ENCODE measurements at places on chromosomes 2 and 18.

DNA sequence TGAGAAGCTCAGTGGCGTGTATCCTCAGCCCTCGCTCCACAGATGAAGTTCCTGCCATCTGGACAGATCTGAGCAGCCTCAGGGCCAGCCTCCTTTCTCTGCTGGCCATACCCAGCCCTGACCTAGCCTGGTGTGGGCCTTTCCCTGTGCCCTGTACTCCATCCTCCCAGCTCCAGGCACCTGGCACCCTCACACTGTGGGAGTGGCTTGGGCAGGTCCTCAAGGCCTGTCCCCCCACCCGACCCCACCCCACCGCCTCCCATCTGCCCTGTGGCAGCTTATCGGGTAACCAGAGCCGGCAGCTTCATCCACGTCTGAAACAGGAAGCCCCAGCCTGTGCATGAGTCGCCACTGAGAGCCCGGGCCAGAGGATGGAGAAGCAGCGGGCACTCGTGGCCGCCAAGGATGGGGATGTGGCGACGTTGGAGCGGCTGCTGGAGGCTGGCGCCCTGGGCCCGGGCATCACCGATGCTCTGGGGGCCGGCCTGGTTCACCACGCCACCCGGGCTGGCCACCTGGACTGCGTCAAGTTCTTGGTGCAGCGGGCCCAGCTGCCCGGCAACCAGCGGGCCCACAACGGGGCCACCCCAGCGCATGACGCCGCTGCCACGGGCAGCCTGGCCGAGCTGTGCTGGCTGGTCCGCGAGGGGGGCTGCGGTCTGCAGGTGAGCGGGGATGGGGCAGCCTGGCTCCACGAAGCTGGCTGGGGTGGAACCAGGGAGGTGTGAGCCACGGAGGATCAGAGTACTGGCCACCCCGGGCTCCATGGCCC, at the start of gene ESPNL:
TSS of gene ESPNL (plus strand) at position 292 of the 772 bp plus-strand sequence. CDS start at position 372, 80 bp downstream.
- no peak for DNase-seq

GRCh38 chr2:118846442-118846952, 951 bp downstream of the EN1 start:
- no peak for DNase-seq

DNA sequence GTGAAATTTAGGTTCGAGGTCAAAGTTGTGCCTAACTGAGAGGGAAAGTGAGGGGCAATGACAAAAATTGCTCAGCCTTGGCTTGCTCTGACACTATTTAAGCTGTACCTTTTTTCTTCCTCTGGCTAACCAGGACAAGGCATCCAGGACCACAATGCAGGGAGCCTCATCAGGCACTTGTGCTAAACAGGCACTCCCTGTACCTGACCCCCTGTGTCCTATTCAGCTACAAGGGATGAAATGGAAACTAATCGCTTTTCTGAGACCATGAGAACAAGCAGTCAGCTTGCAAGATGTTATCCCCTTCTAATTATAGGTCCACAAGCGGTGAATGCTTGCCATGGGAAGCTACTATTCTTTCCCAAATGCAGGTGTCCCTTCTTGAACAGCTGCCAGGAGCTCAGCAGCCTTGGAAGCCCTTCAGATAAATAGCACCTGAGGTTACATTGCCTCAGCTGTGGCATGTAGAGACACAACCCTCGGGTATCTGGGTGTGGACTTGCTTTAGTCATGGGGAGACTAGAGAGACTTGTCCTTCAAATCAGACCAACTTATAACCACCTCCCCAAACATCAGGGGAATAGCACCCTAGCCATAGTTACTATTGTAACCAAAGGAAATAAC, 19.1 kb upstream of the ITGA6 start:
- no peak for DNase-seq

- no peak for DNase-seq
These were observed 6.0 kb downstream of the CAVIN2 start for GRCh38 chr2:191840921-191841320.

GRCh38 chr2:56410140-56410539, 226.3 kb downstream of the CCDC85A start:
- DNase-seq: no peak

DNA sequence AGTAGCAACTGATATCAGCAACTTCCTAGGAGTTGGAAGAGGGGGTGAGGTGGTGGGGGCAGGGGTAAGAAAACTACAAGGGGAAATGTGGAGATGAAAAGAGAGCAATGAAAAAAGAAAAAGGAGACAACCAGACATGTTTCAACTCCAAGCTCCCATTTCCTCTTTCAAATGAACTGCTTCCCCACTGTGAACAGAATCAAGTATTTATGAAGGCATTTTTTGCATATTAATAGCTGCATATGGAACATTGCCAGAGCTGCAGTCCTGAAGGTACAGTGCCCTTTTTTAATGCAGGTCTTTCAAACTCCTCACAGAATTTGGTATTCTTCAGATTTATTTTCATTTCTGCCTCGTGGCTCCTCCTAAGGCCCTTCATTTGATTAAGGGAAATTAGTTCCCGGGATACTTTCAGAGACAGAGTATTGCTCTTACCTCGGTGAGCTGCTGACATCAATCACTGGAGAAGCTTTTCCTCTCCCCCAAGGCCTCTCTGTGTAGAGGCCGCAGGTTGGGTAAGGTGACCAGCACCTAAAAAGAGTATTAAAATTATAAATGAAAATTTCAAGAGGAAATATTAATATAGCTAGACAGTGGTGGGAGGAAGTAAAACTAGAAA, 68.4 kb downstream of the KIAA2012 start:
- DNase-seq: no peak

DNA sequence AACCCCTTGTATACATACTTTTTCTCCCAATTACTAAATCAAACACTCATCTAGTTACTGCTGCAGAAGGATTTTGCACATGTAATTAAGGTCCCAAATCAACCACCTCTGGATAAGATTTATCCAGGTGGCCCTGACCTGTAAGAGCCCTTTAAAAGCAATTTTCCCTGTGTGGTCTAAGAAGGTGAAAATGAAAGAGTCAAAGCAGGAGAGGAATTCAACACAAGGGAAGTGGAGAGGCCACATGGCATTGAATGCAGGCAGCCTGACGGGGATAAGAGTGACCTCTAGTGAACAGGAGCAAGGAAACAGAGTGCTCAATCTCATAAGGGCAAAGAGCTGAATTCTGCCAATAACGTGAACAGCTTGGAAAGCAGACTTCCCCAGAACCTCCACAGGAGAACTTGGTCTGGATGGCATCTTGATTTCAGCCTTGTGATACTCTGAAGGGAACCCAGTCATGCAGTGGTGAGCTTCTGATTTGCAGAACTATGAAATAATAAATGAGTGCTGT, 27.2 kb downstream of the PPP3R1 start:
- DNase-seq: peak; percentile 26

GRCh38 chr18:40852406-40852805, 1102.6 kb upstream of the PIK3C3 start:
- no peak for DNase-seq

- no peak for DNase-seq
These were observed 376.6 kb downstream of the HRH4 start for GRCh38 chr18:24837066-24837465.

GRCh38 chr2:181058378-181059269, 78.2 kb downstream of the UBE2E3 start:
- DNase-seq: peak; percentile 12

GRCh38 chr2:236656721-236657120, 87.1 kb downstream of the ACKR3 start:
- DNase-seq: no peak

DNA sequence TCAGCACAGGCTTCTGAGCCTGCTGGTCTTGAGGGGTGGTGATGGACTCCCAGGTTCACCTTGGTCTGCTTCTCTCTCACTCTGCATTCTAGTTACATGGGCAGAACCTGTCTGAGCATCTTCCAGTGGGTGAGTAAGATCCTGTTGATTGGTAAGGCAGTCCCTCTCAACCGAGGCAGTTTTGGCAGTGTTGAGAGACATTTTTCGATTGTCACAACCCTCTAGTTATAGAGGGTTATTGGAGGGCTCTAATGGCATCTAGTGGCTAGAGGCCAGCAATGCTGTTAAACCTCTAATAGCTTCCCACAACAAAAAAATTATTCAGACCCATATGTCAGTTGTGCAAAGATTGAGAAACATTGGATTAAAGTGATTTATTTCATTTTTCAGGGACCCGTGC, 9.3 kb upstream of the MGAT5 start:
- DNase-seq: no peak

DNA sequence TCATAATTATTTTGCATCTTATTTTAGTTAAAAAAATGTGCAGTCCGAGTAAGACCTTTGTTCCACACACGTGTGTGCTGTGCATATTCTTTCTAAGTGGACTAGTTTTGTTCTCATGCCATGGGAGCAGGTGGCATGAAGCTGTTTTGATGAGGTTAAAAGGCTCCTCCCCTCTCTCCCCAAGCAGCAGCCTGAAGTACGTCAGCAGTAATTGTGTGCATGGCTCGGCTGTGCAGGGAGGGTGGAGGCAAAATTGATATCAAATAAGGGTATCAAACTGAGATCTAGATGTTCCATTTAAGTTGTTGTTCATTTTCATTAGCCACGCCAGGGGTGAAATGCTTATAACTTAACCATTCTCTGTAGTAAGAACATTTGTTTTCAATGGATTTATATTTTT, at the start of gene NYAP2:
TSS of gene NYAP2 (plus strand) at position 207 of the 400 bp plus-strand sequence. CDS start 9,171 bp downstream, outside the sequence.
- no peak for DNase-seq

GRCh38 chr2:120110507-120110906, 97.6 kb downstream of the EPB41L5 start:
- DNase-seq: no peak

DNA sequence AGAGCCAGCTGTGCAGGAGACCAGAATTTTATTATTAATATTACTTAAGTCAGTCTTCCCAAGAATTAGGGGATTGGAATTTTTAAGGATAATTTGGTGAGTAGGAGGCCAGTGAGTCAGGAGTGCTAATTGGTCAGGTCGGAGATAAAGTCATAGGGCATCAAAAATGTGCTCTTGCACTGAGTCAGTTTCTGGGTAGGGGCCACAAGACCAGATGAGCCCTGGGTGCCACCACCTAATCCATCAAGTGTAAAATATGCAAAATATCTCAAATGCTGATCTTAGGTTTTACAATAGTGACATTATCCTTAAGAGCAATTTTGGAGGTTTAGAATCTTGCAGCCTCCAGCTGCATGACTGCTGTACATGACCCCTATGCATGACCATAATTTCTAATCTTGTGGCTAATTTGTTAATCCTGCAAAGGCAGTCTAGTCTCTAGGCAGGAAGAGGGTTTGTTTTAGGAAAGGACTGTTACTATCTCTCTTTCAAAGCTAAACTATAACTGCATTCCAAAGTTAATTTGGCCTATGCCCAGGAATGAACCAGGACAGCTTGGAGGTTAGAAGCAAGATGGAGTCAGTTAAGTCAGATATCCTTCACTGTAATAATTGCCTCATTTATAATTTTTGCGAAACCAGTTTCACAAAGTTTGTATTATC, 215.9 kb downstream of the RNF152 start:
- DNase-seq: no peak

- no peak for DNase-seq
These were observed 33.4 kb downstream of the CARF start for GRCh38 chr2:202945497-202945896.

GRCh38 chr18:957829-958228, 53.2 kb downstream of the ADCYAP1 start:
- no peak for DNase-seq

DNA sequence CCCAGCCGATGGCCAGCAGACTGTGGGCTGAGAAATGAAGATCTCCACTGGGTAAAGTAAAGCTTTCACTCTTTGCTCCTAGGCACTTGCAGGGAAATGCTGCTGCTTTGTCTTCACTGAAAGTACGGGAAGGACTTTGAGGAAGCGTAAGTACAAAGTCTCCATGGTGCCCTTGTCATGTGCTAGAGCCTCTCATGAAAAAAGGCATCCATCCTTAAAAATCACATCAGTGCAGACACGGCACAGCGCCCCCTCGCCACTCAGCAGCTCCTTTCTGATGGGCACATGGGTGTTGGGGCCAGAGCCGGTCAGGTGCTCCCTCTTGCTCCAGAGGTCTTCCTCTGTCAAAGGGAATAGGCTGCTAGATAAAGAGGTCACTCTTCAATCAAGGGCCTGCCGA, 109.0 kb upstream of the STPG4 start:
- DNase-seq: no peak

DNA sequence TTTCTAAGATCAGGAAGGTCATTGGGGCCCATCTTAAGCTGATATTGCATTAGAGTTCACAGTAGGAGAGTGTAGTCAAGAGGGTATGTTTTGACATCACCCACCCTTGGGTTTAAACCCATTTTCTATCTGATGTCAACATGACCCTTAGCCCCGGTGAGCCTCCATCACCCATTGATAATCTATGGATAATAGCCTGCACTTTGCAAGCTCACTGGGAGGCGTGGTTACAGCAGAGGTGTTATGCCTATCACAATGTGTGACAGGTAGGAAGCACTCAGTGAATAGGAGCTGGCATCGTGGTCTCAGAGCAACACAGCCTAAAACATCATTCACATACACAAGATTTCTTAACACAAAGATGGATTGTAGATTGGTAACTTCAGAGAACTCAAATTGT, 21.3 kb downstream of the IL18RAP start:
- DNase-seq: no peak

GRCh38 chr2:162111958-162112850, 38.2 kb upstream of the DPP4 start:
- no peak for DNase-seq

- DNase-seq: no peak
These were observed 297.3 kb upstream of the MEIS1 start for GRCh38 chr2:66137606-66138130.

- peak; percentile 80 for DNase-seq
These were observed 154.8 kb downstream of the TGIF1 start for GRCh38 chr18:3604498-3605408.

- no peak for DNase-seq
These were observed 422.7 kb upstream of the CDH20 start for GRCh38 chr18:60910534-60910933.

GRCh38 chr2:197001921-197002320, 75.4 kb upstream of the PGAP1 start:
- no peak for DNase-seq
